ENCODE measurements at places on chromosomes 3 and 15. TPM values are rescaled to one million over a fixed set of nuclear protein-coding genes. Genes with fewer than 3 reads are reported as not detected.

ECE2 gene
- total RNA-seq, result not detected

MAGEL2 gene
- 2.8 TPM for total RNA-seq

KBTBD12 gene
- total RNA-seq, result 0.86 TPM

CLDN18 gene
- total RNA-seq, result 316 TPM

RBSN gene
- total RNA-seq, result 33.8 TPM

SATB1 gene
- total RNA-seq, result 116 TPM

SH3GL3 gene
- total RNA-seq, result 8.4 TPM

HYPK gene
- total RNA-seq, result 7.1 TPM

FOXL2NB gene
- total RNA-seq, result not detected

TP63 gene
- 12.3 TPM for total RNA-seq

STX19 gene
- total RNA-seq, result 1.6 TPM

RETNLB gene
- total RNA-seq, result not detected

OXSM gene
- total RNA-seq, result 9.4 TPM

C3orf70 gene
- total RNA-seq, result 4.9 TPM

SSUH2 gene
- total RNA-seq, result 0.43 TPM

SLC12A8 gene
- 5.9 TPM for total RNA-seq

GOLGA8G gene
- not detected for total RNA-seq

DNA sequence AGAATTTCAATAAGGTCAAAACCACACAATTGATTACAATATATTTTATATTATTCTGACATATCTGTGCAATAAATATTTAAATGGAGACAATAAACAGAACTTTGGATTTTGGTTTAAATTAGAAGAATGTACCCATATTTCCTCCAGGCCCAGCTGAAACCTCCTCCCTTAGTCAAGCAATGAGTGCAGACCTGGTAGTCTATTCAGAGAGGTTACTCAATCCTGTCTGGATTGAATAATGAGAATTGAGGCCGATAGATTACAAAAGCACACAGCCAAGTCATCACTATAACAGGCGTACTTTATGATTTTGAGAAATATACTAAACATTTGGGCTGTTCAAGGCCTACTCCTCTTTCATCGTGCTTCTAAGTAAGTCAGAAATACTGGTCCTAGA lies 114.5 kb upstream of the STRIT1 start:
- no peak for DNase-seq

GRCh38 chr3:152051501-152052404 lies 178.3 kb downstream of the SUCNR1 start:
- no peak for DNase-seq

GRCh38 chr3:54951405-54951804 lies 23.5 kb upstream of the LRTM1 start:
- peak; percentile 85 for DNase-seq

GRCh38 chr3:123789760-123790159 lies 94.4 kb downstream of the MYLK start:
- no peak for DNase-seq

DNA sequence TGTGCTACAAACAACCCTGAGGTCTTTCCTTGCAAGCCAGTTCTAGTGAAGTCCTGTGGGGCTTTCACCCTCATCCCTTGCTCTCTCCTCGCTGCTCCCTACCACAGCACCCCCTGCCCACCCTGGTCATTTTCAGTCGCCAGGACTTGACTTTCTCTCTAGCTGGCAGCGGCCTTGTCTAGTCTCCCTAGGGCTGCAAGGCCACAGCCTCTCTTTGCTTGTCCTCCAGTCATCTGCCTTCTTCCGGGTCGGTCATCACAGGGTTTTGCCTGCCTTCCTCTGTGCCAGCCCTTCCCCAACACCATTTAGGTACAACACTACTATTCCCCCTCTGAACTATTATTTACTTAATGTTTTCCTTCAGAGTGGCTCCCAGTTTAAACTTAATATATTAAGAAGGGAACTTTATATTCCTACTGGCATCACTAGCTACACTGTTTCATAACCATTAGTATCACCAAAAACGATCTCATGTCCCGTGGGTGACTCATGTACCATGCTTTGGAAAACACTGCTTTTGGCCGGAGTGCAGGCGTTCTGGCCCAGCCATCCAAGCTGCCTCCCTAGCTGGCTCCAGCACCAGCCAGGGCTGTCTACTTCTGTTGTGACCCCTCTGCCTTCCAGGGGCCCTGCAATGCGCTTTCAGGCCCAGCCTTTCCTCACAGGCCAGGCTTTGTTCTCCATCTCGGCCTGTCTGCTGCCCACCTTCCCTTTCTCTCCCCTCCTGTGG lies 21.4 kb downstream of the FAH start:
- no peak for DNase-seq

- DNase-seq, result peak; percentile 68
These were observed 6.9 kb downstream of the NEK11 start for GRCh38 chr3:131033480-131034080.

GRCh38 chr3:10557250-10557649 lies 51.9 kb upstream of the ATP2B2 start:
- DNase-seq, result no peak

GRCh38 chr3:142263112-142263511 lies 37.7 kb upstream of the GK5 start:
- DNase-seq, result no peak

- DNase-seq, result no peak
These were observed 21.3 kb upstream of the BHLHE40 start for GRCh38 chr3:4957978-4958377.

- no peak for DNase-seq
These were observed 130.6 kb downstream of the DOCK3 start for GRCh38 chr3:50805321-50805720.

DNA sequence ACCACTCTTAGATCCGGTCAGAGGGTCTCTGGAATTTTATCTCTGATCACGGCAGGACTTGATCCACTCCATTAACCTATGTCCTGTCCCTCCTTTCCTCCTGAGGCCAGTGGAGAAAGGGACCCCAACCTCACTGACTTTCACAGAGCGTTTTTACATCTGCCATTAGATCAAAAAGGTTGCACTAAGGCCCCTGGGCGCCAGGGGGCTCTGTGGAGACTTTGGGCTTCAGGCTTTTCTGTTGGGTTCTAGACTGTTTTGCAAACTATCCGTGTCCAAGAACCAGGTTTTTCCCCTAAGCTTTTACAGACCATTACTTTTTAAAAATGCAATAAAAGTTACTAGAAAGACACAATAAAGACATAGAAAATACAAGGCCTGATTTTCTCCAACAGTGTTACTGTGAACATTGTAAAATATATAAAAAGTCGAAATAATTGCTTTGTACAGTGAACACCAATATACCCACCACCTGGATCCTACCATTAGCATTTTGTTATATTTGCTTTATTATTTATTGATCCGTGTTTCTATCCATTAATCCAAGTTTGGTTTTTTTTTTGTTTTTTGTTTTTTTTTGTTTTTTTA lies 159.7 kb downstream of the POLR2M start:
- DNase-seq, result peak; percentile 24

DNA sequence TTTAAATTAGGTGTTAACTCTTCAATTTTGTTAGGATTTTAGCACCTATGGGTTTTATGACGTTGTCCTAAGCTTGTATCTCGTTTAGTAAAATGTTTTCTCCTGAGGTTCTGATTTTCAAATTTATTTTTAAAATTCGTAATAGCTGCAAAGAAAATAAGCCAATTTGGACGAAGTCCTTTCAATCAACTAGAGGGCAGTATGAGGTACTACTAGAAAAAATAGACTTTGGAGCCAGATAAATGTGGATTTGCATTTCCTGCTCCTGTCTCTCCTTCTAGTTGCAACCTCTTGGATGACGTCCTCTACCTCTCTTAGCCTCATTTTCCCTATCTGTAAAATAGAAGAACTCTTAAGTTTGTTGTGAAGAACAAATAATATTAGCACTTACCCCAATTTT lies 81.1 kb downstream of the SLTM start:
- no peak for DNase-seq

DNA sequence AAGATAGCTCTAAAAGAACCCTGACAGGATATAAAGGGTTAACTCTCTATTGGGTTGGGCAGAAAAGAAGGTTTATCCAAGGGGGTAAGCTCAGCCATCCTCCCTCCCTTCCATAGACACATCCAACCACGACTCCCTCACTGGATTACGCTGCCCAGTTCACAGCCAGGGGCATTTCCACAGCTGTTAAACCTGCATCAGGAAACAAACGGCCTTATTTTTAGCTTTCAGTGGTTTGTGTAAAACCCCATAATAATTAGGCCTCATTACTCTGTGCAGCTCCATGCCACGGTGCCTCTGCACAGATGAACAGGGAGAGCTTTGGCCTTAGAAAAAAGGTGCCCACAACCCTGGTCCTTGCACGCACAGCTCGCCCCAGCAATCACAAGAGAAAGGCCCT lies 110.6 kb downstream of the GABRB3 start:
- DNase-seq, result no peak

GRCh38 chr3:186588632-186589031 lies 18.1 kb downstream of the DNAJB11 start:
- DNase-seq, result no peak

- DNase-seq, result no peak
These were observed 494.3 kb downstream of the SQOR start for GRCh38 chr15:46129145-46129544.

GRCh38 chr3:100401674-100402041 lies 319 bp downstream of the LNP1 start:
- peak; percentile 76 for DNase-seq

GRCh38 chr3:160372780-160373179 lies 26.2 kb downstream of the IFT80 start:
- no peak for DNase-seq

GRCh38 chr15:73493922-73494321 lies 51.0 kb downstream of the REC114 start:
- DNase-seq, result no peak

DNA sequence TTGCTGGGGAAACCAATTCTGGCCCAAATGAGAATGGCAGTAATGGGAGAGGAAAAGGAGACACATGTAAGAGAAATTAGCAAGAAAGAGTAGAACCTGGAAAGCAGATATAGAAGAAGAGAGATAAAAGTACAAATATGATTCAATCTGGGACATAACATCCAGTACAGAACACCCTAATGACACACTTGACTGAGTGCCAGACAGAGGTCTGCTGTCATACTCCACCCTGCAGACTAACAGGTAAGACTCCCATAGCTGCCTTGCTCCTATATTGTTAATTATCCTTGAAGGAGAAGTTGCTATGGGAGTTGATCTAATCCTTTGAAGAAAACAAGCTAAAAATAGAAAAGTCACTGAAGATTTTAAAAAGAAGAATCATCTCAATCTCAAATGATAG lies 21.1 kb downstream of the CCPG1 start:
- no peak for DNase-seq

DNA sequence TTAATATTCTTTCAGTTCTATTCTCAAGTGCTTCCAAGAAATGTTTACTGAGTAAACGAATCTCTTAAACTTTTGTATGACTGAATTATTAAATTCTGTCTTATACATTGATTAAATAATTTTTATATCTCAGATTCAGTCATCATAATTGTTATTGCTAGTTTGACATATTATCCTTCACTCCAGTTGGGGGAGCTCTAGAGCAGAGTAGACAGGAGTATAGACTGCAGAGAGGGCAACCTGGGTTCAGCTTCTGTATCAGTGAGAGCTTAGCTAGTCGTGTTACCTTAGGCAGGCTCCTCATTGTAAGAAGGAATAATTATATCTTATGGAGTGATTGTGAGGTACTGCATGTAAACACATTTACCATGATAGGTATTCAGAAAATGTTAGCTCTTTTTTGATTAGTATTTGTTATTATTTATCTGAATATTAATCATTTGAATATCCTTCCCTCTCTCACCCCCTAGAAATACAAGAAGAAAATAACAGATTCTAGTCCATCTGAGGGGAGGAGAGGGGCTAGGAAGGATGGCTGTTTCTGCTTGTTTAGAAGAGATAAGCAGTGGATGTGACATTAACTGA lies 31.0 kb upstream of the ZCWPW2 start:
- DNase-seq, result peak; percentile 43

DNA sequence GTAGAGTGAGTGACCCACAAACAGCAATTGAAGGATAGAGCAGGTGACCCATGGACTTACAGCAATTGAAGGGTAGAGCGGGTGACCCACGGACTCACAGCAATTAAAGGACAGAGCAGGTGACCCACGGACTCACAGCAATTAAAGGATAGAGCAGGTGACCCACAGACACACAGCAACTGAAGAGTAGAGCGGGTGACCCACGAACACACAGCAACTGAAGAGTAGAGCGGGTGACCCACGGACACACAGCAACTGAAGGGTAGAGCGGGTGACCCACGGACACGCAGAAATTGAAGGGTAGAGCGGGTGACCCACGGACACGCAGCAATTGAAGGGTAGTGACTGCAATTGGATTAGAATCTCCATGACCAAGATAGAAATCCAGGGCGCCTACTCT lies 9.8 kb upstream of the TNK2 start:
- DNase-seq, result no peak

DNA sequence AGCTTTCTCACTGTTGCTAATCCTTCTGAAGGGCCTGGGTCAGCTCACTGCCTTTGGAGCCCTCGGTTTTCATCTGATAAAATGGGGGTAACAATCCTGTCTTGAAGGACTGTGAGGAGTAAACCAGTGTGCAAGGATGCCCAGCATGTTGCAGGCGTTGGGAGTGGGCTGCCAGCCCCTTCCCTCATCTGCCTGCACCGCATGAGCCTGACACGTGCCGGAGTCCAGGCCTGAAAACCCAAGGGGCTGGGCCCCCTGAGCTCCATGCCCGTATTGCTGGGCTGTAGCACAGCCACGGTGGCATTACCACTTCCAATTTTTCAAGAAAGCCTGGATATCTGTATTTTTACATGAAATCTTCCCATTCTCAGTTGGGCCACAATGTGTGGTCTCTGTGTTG lies 98.1 kb downstream of the DNAJB8 start:
- DNase-seq, result no peak

GRCh38 chr15:29043736-29044502 lies 158.1 kb downstream of the APBA2 start:
- DNase-seq, result no peak

GRCh38 chr3:98259-98654 lies 98.3 kb upstream of the CHL1 start:
- DNase-seq, result no peak

DNA sequence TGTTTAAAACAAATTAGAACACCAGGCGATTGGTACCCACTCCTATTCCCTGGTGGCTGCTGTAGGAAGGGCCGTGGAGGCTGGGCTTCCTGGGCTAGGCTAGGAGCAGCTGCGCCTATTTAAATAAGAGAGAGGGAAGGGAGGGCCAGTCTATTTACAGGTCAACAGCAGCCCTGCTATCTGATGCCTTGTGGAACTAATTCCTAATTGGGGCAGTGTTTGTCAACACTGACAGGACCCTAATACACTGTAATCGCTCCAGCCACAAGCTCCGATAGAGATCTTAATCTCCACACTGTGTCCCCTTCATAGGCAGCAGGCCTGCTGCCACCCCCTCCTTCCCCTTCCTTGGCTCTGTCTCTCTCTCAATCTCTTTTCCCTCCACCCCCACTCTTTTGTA lies 116.9 kb upstream of the SOX14 start:
- no peak for DNase-seq

All from lung (tissue), 17 donors.